Panc1 (cell line): ENCODE measurements at places on chromosomes 4 and X. TPM values are rescaled to one million over a fixed set of nuclear protein-coding genes. Genes with fewer than 3 reads are reported as not detected.

DNA sequence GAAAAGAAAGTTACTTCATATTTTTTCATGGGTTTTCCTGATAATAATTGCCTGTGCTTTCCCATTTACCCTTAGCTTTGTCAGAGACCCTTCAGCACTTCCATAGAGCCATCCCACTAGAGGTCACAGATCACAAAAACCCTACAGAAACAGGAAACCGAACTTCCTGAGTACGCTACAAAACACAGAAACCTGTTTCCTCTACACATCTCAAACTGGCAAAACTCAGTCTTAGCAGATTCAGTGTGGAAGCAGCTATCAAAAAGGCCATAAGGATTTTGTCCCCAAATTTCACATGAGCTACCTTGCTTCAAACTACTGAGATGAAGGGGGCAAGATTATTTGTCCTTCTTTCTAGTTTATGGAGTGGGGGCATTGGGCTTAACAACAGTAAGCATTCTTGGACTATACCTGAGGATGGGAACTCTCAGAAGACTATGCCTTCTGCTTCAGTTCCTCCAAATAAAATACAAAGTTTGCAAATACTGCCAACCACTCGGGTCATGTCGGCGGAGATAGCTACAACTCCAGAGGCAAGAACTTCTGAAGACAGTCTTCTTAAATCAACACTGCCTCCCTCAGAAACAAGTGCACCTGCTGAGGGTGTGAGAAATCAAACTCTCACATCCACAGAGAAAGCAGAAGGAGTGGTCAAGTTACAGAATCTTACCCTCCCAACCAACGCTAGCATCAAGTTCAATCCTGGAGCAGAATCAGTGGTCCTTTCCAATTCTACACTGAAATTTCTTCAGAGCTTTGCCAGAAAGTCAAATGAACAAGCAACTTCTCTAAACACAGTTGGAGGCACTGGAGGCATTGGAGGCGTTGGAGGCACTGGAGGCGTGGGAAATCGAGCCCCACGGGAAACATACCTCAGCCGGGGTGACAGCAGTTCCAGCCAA, at the start of gene MMRN1:
TSS of gene MMRN1 (plus strand) at position 206 of the 902 bp plus-strand sequence. CDS start at position 324, 118 bp downstream.
- no peak for DNase-seq

DNA sequence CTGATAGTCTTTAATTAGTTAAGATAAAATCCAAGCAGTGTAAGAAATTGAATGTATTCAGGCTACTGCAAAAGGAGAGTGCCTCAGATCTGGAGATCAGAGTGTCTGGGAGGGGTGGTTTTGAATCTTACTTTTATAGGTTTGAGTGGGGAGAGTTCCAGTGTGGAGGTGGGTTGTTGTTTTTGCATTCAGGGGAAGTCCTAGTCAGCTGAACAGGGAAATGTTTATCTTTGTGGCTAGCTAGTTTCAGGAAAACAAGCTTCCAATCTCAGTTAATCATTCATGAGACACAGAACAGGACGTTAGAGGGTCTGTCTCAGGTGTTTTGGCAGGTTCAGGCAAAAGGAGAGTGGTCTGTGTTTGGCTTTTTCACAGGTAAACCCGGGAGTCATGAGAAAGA, 26.0 kb downstream of the ZNF81 start:
- no peak for DNase-seq

- DNase-seq: no peak
Observed at GRCh38 chr4:180336494-180337090, 1906.6 kb upstream of the TENM3 start.

Gene PDE6B
- total RNA-seq: 6.5 TPM

DNA sequence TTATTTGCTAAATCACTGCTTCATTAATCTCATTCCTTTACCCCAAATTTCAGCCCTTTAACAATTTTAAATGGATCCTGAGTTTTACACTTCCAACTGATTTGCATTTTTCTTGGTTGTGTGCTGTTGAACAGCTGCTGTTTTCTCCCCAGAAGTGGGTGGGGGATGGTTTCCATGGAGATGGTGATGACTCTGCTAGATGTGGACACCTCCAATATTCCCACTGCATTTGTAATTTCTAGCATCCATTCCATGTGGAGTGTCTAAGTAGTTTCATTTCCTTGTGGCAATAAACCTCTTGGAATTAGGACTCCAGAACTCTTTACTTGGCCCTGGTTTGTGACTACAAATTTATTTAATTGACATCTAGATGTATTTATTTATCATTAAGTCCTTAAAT, 330.4 kb downstream of the GBA3 start:
- no peak for DNase-seq
